ENCODE measurements at places on chromosomes 6 and 20. TPM values are rescaled to one million over a fixed set of nuclear protein-coding genes. Genes with fewer than 3 reads are reported as not detected.

GRCh38 chr20:51287628-51288413, 254.7 kb downstream of the NFATC2 start:
- no peak for DNase-seq

DNA sequence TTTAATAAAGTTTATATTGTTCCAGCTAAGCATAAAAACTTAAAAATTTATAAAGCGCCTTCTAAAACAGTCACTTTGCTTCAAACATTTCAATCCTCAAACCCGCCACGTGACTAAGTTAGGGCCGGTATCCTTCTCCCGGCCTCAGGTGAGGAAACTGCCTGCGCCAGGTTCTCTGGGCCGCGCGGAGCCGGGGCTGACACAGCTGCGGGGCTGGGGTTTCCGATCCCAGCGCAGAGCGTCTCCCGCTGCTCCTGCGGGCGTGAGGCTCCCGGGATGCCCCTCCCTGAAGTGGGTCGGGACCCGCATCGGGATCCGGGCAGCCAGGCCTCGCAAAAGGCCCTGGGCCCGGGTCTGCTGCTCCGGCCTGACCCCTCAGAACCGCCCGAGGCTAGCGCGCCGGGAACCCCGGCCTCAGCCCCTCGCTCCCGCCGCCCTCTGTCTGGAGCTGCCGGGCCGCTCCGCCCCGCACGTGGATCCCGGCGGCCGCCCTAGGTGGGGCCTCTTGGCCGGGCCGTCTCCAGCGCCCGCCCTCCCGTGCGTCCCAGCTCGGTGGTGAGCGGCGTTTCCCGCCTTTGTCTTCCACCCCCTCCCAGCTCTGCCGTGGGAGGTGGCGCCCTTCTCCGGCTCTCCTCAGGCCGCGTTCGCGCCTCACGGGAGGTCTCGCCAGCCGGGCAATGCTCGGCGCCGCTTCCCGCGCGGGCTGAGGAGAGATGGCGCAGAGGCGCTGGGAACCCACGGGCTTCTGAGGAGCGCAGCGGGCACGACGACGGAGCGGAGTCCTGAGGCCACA, 267.9 kb downstream of the DLL1 start:
- DNase-seq: no peak

OR5V1 gene
- total RNA-seq: not detected

RAET1L gene
- total RNA-seq: 0.36 TPM

All from Daoy (cell line).